Forelimb muscle (tissue), 1 donor: ENCODE measurements at places on chromosomes 16 and 17.

DNA sequence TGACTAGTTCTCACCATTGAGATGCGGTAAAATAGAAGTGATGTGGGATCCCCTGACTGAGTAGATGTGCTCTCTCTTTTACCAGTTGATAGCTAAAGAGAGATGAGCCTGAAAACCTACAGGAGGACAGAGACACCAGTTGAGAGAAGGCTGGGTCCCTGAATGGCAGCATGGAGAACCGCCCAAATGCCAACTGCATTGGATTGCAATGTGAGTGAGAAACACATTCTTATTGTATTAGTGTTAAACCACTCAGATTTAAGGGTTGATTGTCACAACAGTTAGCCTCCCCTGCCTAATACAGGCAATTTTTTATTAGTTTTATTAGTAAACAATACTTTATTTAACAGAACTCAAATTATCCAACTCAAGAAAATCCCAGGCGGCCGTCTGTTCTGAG, 61.2 kb downstream of the SPACA3 start:
- DNase-seq, result no peak

- no peak for DNase-seq
These were observed 88.7 kb downstream of the AXIN2 start for GRCh38 chr17:65472666-65473309.

DNA sequence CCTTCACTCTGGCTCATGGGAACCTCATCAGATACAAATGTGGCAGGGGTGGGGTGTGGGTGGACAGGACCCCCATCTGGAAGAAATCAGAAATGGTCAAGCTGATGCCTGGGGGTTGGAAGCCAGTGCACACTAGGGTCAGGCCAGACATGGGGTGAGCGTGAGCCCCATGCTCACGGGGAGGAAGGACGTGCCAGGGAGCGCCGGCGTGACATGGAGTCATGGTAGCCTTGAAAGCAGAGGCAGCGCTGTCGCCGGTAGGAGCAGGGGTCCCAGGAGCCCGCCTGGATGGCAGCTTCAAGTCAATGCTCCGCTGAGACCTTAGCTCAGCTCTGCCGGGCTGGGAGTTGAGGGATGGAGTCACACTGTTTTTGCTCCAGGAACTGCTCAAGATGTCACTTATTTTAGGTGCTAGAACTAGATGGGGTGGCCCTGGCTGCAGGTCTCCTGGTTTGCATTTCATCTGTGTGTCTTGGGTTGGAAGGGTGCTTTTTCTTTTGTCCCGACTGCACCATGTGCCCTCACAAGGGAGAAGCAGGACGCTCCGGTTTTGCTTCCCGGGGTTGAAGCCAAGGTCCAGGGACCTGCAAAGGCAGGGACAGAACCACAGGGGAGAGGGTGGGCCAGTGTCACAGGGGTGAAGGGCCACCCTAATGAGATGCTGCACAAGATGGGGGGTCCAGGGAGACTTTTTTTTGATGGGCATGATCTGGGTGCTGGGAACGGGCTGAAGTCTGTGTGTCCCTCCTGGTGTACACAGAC, 51.4 kb downstream of the USP22 start:
- DNase-seq, result no peak

DNA sequence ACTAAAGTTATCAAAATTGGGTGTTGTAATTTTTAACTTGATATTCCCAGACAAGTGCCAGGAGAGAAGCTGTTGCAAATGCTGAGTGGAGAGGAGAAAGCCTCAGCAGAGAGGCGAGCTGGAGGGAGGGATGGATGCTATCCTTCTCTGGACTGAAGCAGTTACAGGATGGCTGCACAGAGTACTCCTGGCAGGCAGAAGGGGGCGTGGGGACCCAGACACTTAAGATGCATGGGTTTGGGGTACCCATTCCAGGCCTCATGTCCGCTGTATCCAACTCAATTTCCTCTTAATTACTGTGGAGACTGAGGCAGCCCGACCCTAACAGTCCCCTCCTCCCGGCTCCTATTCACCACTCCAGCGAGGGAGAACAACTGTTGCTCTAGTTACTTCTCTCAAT, 25.4 kb upstream of the ALDH3A1 start:
- DNase-seq, result no peak

DNA sequence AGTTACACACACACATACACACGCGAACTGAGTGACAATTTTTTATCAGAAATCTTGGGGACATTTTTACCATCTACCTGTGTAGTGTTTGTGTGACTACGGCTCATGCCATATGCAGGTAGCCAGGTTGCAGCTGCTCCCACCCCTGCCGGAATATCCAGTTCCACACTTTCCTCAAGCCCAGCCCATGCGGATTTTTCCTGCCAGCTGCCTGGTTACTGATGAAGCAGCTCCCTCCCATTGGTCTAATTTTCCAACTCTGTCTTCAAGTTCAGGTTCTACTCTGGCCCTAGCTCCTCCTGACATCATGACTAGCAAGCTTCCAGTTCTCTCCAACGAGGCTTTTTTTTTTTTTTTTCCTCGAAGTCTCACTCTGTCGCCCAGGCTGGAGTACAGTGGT, 4.8 kb downstream of the GSG1L2 start:
- no peak for DNase-seq

- DNase-seq, result no peak
These were observed 18.6 kb downstream of the SCNN1B start for GRCh38 chr16:23320693-23321092.

GRCh38 chr17:73591296-73592078, 52.8 kb downstream of the SDK2 start:
- DNase-seq, result no peak

DNA sequence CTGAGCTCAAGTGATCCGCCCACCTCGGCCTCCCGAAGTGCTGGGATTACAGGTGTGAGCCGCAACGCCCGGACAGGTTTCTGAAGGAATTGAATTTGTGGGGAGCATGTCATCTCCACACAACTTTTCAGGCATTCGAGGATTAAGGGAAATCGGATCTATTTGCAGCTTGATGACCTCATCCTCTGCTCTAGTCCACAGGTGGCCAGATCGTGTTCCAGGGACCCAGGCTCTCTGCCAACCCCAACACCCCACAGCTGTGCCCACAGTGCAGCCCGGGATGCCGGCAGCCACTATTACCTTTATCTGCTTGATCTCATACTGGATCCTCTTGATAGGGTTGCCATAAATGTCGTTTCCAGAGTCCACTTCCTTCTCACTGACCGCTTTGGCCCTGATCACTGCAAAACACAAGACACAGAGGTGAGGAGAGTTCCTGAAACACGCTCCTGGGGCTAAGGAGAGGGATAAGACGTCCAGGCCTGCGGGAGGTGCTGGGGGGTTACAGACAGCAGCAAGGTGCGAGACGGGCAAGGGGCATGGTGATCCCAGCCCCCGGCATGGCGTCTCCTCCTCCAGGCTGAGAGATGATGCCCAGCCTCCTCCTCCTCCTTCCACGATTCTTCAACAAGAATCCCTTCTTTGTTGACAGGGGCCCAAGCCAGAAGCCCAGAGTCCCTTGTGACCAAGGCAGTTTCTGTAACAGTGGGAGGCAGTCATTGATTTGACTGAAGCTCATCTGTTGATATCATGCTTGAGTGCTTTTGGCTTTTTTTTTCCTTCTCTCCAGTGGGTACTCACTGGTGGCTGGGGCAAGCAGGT, 29.3 kb downstream of the CEP295NL start:
- no peak for DNase-seq

DNA sequence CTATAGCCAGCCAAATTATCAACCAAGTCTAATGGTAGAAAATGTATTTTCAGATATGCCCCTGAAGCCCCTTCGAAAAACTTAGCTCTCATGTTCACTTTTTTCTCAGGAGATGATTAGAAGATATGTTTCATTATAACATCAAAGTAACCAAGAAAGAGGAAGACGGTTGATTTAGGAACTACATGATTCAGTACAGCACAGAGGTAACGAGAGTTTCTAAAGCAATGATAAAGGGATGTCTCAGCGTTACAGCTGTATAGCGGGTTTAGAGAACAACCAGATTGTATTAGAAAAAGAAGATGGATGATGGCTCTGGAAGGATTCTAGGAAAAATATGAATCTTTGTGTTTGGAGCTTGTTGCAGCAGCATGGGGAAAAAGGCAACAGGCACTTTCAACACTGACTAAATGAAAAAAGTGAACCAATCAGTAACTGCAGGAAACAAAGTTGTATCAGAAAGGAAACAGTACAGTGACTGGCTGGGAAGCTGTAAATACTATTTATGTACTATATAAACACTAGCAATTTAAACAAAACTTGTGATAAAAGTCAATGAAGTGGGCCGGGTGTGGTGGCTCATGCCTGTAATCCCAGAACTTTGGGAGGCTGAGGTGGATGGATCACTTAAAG, 21.5 kb downstream of the MBTD1 start:
- no peak for DNase-seq

DNA sequence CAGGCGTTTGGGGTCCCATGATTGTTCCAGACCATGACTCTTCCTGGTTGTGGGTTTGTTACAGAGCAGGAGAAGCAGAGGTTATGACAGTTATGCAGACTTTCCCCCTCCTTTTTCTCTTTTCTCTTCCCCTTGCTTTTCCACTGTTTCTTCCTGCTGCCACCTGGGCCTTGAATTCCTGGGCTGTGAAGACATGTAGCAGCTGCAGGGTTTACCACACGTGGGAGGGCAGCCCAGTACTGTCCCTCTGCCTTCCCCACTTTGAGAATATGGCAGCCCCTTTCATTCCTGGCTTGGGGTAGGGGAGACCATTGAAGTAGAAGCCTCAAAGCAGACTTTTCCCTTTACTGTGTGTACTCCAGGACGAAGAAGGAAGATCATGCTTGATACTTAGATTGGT, 7.9 kb upstream of the TACO1 start:
- no peak for DNase-seq

DNA sequence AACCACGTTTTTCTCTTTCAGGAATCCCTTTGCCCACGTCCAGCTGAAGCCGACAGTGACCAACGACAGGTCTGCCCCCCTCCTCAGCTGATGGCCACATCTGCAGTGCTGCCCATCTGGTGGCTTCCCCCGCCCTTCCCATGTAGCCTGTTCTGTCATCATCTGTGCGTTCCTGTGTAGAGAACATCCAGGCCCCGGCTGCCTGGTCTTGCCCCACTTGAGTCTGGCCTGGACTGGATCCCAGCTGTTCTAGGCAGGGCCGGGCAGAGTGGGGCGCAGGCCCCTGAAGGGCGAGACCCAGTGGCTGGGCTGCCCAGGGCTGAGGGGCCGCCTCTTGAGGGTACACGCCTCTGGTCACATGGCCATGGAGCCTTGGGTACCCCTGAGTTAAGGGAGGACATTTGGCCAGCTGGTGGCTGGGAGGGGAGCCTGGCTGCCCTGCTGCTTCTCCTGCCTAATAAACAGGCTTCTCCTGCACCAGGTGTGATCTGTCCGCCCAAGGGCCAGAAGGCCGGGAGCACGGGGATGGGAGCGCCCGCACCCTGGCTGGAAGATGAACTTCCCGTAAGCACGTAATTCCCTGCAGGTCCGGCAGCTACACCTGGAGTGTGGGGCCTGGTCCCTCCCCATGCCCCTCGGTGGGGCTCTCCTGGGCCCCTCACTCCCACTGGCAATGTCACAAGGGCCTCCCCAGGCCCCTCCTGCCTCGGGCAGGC, 49.4 kb upstream of the PVALEF start:
- no peak for DNase-seq

DNA sequence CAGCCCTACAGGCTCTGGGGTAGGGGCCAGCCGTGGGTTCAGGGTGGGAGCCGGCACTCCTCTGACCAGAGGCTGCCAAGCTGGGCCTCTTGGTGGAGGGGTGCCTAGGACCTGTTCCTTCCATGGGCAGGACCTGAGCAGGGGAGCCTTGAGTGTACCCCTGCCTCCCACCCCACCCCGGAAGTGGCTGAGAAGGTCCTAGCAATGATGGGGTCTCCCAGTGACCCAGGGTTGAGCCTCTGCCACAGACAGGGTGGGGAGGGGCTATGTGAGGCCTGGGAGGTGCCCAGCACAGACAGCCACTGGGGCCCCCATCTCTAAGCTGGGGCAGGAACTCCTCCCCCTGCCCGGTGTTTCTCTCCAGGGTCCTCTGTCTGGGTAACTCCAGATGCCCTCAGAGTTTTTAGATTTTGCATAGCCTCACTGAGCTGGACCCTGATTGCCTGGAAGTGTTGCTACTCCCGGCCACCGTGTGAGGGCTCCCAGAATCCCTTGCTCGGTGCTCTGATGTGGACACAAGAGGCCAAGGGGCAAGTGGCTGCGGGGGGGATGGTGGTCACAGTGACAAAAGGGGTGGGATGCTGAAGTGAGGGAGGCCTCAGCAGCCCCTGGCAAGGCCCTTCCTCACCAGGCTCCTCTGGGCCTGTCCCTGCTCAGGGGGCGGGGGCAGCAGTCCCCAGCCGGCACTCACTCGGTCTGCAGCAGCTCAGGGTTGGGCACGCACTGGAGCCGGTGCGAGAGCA, 6.4 kb upstream of the MTSS2 start:
- no peak for DNase-seq

- DNase-seq, result no peak
These were observed 435.6 kb downstream of the WWOX start for GRCh38 chr16:78535098-78535497.

DNA sequence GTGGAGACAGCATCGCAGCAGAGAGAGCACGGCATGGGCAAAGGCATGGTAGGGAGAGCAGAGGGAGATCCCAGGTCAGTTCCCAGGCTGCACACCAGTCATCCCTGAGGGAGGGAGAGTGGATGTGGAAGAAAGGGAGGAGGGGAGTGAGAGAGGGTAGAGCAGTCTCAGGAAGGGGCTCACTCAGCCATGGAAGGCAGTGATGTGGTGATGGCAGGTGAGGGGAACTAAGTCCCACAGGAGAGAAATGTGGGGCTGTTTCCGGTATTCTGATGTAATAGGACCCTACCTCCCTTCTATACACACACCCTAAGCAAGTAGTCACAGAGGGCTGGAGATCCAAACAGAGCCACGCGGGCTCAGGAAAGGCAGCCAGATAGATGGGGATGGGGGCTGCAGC, 500.3 kb upstream of the CDH11 start:
- DNase-seq, result no peak

DNA sequence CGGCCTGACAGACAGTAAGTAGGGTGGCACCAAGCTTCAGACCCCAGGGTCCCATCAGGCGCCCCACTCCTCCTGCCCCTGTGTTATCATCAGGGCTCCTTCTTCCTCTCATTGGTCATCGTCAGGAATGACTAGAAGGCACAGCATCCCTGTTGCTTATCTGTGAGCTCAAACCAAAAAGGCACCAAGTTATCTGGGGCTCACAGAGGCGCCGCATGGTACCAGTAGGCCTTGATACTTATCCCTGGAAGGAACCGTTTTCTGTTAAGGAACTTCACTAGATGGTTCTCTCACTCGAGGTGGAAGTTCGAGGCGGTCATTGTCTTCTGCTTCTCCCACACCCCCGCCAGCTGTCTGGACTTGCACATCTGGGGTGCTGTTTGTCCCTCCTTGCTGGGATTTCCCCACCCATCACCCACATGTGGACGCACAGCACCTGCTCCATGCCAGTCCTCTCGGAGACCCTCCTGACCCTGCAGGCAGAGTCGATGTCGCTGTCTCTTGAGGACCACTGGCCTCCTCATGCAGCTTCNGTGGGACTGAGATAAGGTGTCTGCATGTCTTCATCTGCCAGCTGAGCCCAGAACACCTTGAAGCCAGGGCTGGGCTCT, 52.1 kb downstream of the METRNL start:
- no peak for DNase-seq

GRCh38 chr16:85088570-85089199, 23.6 kb downstream of the CIBAR2 start:
- no peak for DNase-seq

- no peak for DNase-seq
These were observed 81.7 kb upstream of the GAS7 start for GRCh38 chr17:10280068-10280467.
